ENCODE measurements at places on chromosomes 1 and 21. TPM values are rescaled to one million over a fixed set of nuclear protein-coding genes. Genes with fewer than 3 reads are reported as not detected.

DNA sequence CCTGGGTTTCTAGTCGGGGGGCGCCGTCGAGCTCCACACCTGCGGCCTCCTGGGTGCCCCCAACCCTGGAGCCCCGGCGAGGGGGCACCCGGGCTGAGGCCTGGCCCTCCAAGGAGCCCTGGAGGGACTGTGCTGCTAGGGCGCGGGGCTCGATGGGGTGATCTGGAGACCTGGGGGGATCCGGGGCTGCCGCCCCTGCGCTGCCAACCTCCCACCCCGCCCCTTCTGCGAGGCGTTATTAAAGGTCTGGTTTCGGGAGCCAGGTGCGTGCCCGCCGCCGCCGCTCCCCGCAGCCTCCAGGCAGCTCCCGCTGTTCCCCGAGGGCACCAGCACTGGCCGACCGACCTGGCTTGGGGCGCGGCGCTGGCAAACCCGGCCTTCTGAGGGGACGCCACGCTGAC lies 746 bp upstream of the POFUT2 start:
- no peak for DNase-seq

GRCh38 chr1:42933060-42933586 lies 25.5 kb downstream of the SLC2A1 start:
- no peak for DNase-seq

DNA sequence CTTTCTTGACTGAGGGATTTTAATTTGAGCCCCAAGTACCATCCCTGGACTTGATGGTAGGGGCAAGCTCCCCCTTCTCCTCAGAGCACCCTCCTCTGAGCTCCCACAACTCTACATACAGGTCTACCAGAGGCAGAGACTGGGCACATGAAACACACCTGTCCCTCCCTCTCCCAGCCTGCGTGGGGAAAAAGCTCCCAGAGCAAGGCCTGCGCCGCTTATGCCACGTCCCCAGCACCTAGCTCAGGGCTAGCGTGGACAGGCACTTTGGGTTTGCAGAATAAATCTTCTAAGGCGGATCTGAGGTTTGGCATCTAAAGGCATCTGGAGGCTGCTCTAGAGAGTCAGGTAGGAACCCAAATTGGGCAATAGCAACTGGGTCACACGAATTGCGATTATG lies 7.5 kb upstream of the KNCN start:
- peak; percentile 57 for DNase-seq

DNA sequence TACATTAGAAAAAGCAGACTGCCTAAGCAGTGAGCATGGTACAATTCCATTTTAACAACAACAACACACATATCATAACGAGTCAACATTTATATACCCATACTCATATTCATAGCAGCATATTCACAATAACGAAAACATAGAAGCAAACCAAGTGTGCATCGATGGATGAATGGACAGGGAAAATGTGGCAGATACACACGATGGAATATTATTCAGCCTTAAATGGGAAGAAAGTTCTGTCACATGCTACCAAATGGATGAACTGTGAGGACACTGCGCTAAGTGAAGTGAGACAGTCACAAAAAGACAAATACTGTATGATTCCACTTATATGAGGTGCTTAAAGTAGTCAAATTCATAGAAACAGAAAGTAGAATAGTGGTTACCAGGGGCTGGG lies 9.5 kb upstream of the MAN1C1 start:
- DNase-seq: no peak

- no peak for DNase-seq
Measured at GRCh38 chr1:71770121-71770520, 512.2 kb downstream of the NEGR1 start.

DNA sequence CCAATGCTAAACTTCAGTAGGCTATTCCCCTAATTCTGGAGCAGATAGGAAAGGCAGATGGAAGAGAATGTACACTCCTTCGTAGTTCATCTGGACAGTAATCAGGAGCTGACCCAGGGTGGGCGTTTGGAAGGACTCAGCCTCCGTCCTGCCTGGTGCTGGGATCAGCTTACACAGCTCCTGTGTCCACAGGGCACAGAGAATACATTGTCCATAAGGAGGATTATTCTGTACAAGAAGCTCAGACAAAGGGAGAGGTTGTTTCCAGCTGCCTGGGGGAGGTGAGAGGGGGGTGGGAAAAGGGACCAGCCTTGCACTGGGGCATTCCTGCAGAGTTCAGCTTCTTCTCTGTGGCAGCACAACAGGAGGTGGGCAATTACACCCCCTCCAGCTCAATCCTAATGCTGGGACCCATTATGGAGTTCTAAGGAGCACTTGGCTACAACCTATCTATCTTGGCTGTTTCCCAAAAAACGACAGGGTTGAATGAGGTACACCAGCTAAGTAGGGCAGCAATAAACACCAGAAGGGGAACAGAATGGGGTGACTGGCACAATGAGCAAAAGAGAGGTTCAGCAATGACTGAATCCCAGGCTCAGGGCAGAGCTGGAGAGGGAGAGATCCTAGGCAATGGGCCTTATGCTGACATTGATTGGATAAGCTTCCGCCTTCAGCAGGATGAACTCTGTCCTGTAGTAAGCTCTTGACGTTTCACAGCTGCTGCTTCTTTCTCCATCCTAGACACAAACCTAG lies 7.4 kb downstream of the MED8 start:
- no peak for DNase-seq

GRCh38 chr1:63000508-63000907 lies 216.6 kb downstream of the ATG4C start:
- no peak for DNase-seq

OR2L2 gene
- 0.13 TPM for total RNA-seq

GRCh38 chr1:66371233-66372005 lies 162.5 kb upstream of the SGIP1 start:
- peak; percentile 55 for DNase-seq

GRCh38 chr21:32388306-32388705 lies 4.5 kb downstream of the URB1 start:
- no peak for DNase-seq

DNA sequence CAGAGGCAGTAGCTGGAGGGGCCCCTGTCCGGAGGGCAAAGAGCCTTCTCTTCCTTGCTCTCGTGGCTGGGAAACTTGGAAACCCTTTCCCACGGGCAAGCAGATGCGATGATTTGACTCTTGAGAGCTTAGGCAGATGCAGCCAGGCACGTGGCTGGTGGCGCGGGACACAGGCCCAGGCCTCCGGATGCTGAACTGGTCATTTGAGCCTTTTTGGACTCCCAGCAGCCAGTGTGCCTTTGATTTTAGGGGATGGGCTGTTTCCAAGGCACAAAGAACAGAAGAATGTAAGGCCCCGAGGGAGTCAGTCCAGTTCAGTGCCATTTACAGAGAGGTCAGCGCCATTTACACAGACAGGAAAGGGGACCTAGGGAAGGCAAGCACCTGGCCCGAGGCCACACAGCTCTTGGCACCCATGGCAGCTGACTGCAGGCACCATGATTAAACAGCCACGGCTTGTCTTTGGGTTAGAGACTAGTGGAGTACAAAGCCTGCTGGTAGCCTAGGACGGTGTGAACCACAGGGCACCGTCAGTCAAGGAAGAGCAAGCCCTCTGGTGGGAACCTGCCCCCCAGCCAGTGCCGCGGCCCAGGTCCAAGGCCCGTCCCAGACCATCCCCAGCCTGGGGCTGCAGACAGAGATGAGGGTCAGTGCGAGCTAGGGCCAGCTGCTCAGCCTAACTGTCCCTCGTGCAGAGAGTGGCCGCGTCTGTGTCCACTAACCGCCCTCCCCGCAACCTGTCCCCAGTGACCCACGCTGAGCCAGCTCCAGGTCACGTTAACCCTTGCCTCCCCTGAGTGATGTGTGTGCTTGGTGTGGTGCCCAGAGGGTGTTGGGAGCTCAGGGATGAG lies 20.4 kb upstream of the CCDC27 start:
- no peak for DNase-seq

MATN1 gene
- 0.42 TPM for total RNA-seq

BATF3 gene
- total RNA-seq: 5.5 TPM

GRCh38 chr1:155261493-155261851 lies 688 bp downstream of the SCAMP3 start:
- no peak for DNase-seq

- no peak for DNase-seq
Measured at GRCh38 chr1:179146911-179147310, 65.0 kb downstream of the TOR3A start.

- no peak for DNase-seq
Measured at GRCh38 chr1:77557053-77557452, 125.4 kb downstream of the ZZZ3 start.

- DNase-seq: no peak
Measured at GRCh38 chr1:192053531-192053971, 104.7 kb upstream of the RGS18 start.

- no peak for DNase-seq
Measured at GRCh38 chr1:45429561-45430159, 61.3 kb downstream of the TESK2 start.

Data from aorta (tissue), 5 donors.